ENCODE measurements at places on chromosomes 6 and 20.

- no peak for DNase-seq
Measured at GRCh38 chr20:41167481-41168253, 30.3 kb downstream of the PLCG1 start.

DNA sequence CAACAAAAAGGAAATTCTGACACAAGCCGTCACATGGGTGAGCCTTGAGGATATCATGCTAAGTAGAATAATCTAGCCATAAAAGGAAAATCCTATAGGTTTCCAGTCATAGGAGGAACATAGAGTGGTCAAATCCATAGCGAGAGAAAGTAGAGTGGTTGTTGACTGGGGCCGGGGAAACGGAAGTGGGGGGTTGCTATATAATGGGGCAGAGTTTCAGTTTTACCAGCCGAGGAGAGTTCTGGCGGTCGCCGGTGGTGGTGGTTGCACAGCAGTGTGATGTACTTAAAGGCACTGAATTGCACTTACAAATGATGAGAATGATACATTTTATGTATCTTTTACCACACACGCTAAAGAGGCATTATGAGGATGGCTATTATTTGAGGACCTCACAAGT, 4.9 kb downstream of the GPR31 start:
- DNase-seq, result no peak

DNA sequence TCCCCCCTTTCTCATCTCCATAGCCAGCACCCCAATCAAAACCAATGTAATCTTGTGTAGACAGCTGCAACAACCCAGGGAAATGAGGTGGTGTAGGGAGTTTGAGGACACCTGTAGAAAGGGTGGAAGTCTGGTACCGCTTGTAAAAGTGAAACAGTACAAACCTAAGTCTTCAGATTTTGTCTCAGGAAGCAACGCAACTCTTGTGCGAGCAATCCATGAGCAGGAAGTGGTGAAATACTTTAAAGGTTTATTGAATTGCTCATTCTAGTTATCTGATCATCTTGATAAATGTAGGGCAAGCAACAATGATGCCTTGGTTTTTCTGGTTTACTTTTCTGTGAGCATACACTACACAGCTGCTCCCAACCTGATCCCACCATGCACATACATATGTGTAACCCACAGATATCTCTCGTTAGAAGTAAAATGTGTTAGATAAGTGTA, 71.1 kb upstream of the THEMIS start:
- peak; percentile 48 for DNase-seq

- peak; percentile 60 for DNase-seq
Measured at GRCh38 chr6:136775548-136775947, 16.7 kb downstream of the MAP3K5 start.

GRCh38 chr20:48711696-48712464, 115.9 kb downstream of the PREX1 start:
- no peak for DNase-seq

- DNase-seq, result no peak
Measured at GRCh38 chr6:150116200-150116800, 26.5 kb upstream of the PPP1R14C start.

GRCh38 chr20:16293590-16293989, 279.7 kb downstream of the KIF16B start:
- peak; percentile 44 for DNase-seq

- no peak for DNase-seq
Measured at GRCh38 chr20:61230166-61230565, 21.9 kb upstream of the CDH4 start.

DNA sequence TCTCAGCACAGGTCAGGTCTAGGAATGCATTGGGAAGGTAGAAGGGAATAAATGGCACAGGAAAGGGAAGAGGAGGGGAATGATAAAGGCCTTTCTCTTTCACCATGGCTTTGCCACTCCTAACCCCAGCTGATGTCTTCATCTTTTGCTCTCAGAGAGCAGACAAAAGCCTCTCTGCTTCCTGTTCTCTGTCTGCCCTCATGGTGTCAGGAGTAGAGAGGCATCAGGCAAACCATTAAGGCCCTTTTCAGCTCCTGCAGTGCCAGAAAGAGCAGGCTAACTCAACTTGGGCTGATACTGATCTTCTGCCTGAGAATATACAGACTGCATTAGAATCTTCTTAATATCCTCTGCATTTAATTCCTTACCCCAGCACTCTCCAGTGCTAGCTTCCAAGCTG, 48.0 kb upstream of the STXBP5 start:
- DNase-seq, result no peak

DNA sequence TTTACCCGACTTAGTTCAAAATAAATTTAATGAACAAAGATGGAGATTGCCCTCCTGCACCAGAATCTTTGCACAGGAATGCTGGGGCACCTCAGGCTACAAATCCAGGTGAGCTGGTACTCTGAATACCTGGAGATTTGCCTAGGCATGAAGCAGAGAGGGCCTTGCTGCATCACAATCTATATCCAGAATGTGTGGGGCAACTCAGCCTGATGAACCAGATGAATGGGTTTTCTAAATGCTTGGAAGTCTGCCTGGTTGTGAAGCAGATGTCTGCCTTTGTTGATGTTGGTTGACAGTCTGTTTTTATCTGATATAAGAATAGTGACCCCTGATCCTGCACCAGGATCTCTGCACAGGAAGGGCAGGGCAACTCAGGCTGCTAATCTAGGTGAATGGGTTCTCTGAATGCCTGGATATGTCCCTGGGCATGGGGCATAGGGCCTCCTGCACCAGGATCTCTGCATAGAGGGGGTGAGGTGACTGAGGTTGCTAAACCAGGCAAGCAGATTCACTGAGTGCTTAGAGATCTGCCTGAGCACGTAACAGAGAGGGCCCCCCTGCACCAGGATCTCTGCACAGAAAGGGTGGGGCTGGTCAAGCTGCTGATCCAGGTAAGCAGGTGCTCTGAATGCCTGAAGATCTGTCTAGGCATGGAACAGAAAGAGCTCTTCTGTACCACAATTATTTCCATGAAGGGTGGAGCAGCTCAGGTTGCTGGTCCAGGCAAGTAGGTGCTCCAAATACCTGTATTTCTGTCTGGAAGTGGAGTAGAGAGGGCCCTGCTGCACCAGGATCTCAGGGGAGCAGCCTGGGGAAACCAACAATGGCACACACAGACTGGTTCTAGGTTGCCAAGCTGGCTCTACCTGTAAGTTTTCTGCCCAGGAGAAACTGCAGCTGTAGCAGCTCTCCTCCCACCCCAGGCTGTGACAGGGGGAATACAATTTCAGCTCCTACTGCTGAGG, 437.5 kb downstream of the MMUT start:
- no peak for DNase-seq

GRCh38 chr6:154363821-154364220, 7.2 kb upstream of the IPCEF1 start:
- DNase-seq, result no peak

DNA sequence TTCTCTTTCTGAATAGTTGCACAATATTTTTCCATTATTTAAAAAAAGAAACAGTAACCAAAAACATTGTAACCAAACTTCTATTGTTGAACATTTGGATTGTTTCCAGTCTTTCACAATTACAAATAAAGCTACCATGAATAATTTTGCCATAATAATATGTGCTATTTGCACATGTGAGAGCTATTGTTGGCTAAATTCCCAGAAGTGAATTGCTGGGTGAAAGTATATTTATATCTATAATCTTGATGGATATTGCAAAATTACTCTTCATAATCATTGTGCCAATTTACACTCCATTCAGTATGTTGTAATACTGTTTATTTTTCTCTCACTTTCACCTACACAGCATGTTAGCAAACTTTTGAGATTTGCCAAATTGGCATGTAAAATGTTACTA, 36.6 kb upstream of the SLC22A16 start:
- DNase-seq, result no peak

DNA sequence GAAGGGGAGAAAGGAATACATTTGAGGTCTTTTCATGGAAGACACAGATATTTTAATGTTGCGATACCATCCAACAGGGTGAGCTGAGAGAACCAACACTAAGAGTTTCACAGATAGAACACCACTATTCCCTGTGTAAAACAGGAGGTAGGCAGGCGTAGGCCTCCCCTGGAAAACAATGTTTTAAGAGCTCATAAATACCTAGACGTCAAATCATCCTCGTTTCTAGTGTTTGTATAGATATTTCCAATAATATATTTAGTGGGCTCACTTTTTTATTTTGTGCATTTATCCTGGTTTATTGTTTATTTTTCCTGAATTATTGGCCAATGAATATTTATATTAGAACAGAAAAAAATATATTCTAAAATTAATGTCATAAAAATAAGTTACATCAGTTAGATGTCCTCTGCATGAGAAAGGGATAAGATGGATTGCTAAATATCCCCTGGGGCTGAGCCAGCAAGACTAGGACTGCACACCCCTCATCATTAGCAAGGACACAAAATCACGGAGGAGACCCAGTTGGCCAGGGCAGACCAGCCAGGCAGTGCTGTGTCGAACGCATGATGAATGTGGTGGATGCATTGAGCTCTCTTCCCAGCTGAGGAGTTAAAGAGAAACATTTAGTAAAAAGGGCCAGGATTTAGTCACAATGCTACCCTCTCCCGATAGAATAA, 380.5 kb downstream of the C6orf118 start:
- DNase-seq, result no peak

Data from renal cortical epithelial cell (primary cell).